ENCODE measurements at places on chromosomes 4 and X.

- no peak for DNase-seq
Observed at GRCh38 chr4:24751926-24752539, 43.3 kb upstream of the SOD3 start.

- no peak for DNase-seq
Observed at GRCh38 chrX:38959736-38960135, 158.5 kb downstream of the MID1IP1 start.

DNA sequence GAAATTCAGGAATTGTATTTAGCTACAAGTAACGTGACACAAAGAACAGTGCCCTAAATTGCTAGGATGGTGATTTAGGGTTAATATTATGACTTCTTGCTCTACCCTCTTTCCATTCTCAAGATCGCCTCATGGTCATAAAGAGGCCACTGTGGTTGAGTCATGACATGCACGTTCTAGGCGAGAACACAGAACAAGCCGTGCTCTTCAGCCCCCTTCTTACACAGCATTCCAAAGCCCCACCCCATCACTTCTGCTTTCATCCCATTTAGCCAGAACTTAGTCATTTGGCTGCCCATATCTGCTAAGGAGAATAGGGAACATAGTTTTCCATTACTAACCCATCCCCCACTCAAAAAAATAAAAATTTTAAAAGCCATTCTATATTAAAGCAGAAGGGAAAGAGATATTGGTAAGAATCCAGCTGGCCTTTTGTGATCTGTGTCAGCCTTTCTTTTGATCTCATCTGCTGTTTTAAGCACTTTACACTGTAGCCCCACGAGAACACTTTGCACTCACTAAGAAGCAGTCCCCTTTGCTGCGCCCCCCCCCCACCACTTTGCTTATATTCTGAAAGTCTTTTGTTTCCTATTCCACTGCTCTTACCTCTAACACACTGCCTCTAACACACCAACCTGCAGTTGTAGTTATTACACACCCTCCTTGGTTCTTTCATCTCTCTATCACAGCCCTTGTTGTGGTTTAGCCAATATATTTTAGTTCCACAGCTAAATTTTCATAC, 28.4 kb downstream of the NPNT start:
- no peak for DNase-seq

- no peak for DNase-seq
Observed at GRCh38 chr4:112327965-112328733, 31.0 kb downstream of the ALPK1 start.

DNA sequence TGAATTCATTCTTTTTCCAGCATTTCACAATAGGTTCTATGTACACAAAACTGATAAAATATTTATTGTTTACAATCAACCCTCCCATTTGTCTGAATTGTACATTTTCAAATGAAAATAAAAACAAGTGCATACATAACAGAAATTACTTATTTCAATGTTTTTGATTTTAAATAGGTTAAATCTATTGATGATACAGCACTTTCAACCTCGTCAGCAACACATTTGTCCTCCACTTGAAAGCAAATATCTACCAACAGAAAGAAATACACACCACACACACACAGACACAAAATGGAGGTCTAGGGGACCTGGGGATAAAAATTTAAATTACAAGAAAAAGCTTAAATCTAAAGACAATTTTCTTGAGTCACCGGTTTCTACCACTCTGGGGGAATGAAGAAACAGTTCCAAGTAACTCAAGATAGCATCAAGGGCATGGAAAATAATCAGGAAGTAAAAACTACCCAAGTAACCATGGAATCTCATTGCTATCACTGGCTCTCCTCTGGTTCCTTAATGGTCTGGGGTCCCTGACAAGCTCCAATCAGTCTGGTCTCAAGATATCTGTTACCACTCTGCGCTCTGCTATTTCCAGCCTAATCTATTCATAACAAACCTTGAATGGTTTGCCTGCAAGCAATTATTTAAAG, 27.6 kb downstream of the ANKRD17 start:
- no peak for DNase-seq

DNA sequence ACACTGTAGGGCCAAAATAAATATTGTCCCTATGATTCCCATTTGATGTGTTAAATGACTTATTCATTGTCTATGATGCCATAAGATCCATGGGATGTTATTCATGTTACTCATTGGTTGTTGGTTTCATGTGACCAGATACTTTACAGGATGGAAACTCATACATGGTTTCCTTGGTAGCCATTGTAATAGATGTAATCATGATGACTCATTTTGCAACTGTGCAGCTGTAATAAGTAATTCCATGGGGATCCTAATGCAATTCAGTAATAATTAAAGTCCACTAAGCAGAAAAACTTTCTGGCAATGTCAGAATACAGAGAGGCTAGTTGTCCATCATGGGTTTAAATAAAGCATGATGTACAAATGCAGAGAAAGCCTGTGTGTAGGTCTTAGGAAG, 389.7 kb upstream of the NR3C2 start:
- DNase-seq = no peak

- DNase-seq = no peak
Observed at GRCh38 chr4:84718699-84719098, 135.8 kb downstream of the CDS1 start.

DNA sequence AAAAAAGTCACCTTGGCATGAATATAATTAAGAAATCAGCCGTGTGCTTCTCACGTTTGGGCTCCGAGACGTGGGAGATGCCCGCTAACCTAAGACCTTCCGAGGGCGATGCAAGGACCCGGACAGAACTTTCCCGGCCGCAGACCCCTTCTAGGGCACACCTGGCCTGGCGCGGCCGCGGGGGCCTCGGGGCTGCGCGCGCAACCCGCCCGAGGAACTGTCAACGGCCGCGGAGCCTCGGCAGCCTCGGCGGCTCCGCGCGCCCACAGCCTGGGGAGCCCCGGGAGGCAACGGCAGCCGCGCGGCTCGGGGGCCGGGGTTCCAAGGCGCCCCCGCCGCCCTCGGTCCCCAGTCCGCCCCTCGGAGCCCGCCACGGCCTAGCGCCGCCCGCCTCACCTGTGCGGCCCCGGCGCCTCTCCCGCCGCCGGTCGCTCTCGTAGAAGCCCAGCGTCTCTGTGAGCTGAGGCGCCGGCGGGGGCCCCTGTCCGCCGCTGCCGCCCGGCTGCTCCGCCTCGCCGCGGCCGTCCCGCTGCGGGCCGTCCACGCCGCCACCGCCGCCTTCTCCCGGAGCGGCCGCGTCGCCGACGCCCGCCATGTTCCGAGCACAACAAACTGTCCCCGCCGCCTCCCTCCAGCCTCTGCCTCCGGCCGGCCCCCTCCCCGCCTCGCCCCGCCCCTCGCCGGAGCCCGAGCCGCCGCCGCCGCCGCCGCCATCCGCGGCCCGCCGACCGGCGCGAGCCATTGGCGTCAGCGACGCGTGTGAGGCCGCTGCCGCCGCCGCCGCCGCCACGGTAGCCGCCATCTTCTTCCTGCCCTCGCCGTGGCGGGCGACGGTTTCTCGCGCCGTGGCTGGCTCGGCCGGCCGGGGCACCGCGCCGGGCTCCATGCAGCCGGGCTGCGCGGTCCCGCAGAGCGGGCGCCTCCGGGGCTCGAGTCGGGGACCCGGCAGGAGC, at the start of gene TAPT1:
TSS of gene TAPT1 (minus strand) at position 609 of the 953 bp plus-strand sequence. CDS start at position 595, 14 bp downstream.
- DNase-seq = no peak

GRCh38 chrX:100447655-100448397, 37.8 kb upstream of the PCDH19 start:
- no peak for DNase-seq
